Amygdala (tissue), 56 donors: ENCODE measurements at places on chromosomes 1 and 21.

- DNase-seq, result no peak
These were observed 11.2 kb downstream of the KLF17 start for GRCh38 chr1:44129616-44130500.

GRCh38 chr1:41598325-41598724, 113.8 kb upstream of the EDN2 start:
- no peak for DNase-seq

GRCh38 chr1:19528438-19528837, 43.1 kb upstream of the CAPZB start:
- DNase-seq, result no peak

DNA sequence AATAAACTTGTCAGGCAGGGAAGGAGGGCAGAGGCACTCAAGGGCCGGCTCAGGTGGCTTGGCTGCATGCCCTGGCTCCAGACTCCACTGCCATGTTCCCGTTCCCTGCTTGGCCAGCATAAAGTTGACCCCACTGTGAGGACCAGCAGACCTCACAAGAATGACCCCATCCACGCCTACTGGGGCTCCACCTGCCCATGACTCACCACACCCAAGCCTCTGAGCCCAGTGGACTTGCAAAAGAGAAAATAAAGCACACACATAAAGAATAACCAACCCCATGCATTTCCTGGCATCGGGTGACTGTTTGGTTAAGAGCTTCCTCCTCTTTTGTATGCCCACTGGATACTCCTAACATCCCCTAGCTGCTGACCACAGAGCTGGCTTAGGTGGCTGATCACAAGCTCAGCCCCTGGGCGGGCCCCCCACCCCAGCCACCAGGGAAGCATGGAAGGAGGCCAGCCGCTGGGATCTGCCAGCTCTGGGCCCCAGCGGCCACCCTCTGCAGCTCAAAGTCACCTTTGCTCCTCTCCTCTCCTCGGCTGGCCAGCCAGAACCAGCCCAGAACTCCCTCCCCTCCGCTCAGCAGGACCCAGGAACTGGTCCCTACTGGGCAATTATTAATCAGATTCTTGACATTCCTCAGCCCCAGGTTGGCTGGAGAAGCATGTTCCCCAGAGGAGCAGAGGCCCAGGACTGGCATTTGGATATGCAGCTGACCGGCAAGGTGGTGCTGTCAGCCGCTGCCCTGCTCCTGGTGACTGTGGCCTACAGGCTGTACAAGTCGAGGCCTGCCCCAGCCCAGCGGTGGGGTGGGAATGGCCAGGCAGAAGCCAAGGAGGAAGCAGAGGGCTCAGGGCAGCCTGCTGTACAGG, at the start of gene KLHDC7A:
TSS of gene KLHDC7A (plus strand) at position 616 of the 875 bp plus-strand sequence. CDS start at position 668, 52 bp downstream.
- DNase-seq, result peak; percentile 5

GRCh38 chr1:207579436-207579799, 65.5 kb upstream of the CR1L start:
- peak; percentile 53 for DNase-seq

DNA sequence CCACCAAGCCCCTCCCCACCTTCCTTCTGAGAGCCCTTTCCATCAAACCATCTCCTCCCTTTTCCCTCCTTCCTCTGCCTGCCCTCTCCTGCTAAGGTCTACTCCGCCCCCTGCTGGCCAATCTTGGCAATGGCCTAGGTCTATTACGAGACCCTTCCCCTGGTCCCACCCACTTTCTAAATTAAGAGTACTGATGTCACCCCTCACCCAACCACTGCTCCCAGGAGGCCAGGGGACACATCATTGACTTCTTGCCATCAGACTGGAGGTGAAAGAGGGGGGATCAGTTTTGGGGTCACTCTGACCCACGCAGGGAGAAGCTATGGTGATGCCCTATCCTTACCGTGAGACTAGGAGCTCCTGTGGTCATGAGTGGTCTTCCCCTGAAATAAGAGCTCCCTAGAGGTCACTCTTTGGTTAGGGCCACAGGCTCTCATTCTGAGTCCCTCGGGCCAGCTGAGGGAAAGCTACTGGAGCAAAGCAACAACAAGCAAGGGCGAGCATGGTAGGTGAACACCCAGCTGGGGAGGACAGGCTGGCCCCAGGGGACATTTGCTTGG, 34.6 kb upstream of the S100A7 start:
- DNase-seq, result no peak

GRCh38 chr1:246677842-246678241, 46.4 kb upstream of the SCCPDH start:
- DNase-seq, result no peak

DNA sequence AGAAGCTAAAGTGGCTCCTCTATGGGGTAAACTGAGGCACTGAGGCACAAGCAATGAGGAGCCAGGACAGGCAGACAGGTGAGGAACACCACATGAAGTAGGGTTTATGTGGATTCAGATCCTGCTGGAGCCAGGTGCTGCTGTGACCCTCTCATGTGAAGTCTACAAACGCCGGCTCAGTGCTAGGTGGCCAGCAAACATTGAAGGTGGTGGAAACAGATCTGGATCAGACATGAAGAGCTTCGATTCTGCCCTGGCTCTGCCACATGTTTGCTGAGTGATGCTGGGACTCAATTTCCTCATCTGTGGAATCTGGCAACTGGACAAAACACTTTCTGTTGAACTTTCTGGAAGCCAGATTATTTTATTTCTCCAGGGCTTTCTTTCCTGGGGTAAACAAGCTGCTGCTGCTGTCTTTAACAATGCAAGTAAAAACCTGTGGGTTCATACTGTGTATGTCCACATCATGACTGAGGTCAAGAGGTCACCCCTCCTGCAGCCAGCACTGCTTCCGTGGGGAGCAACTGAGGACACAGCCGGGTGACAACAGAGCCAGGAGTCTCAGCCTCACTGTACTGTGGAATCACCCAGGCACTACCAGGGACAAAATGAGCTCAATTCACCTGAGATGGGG, 33.3 kb downstream of the HMGB4 start:
- no peak for DNase-seq

GRCh38 chr1:67491280-67491679, 61.1 kb upstream of the SERBP1 start:
- DNase-seq, result no peak
